ENCODE measurements at places on chromosomes 6 and 20.

DNA sequence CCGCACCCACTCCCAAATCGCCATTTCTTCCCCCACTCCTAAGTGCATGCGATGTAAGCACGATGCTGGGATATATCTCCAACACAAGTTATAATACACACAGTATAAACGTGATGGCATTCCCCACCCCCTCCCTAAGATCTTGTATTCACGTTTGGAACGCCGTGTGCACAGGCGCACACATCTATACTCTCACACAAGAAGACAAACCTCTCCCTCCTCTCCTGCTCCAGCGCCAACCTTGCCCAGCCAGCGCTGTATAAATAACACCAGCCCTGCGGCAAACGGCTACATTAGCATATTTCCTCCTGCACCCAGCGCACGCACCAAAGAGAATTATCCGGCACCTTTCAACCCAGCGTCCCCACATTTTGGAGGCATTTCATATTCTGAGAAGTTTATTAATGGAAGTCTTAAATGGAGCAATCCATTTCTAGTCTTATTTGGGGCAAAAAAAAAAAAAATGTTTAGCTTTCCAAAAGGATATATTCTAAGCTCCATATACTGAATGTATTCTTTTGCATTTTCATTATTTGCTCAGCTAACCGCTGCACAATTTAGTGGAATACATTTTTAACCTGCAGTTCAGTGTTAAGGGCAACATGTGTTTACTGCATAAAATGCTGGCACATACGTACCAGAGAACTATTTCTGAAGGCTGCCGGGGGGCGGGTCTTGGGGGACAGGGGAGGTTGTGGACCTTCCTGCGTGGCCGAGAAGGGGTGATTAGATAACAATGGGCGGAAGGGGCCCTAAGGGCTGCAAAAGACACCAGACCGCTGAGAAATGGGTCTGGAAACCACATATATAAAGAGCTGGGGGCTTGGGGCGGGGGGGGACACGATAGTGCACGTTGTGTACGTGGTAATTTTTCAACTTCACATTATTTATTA, 1.1 kb upstream of the SLC22A23 start:
- DNase-seq, result no peak

DNA sequence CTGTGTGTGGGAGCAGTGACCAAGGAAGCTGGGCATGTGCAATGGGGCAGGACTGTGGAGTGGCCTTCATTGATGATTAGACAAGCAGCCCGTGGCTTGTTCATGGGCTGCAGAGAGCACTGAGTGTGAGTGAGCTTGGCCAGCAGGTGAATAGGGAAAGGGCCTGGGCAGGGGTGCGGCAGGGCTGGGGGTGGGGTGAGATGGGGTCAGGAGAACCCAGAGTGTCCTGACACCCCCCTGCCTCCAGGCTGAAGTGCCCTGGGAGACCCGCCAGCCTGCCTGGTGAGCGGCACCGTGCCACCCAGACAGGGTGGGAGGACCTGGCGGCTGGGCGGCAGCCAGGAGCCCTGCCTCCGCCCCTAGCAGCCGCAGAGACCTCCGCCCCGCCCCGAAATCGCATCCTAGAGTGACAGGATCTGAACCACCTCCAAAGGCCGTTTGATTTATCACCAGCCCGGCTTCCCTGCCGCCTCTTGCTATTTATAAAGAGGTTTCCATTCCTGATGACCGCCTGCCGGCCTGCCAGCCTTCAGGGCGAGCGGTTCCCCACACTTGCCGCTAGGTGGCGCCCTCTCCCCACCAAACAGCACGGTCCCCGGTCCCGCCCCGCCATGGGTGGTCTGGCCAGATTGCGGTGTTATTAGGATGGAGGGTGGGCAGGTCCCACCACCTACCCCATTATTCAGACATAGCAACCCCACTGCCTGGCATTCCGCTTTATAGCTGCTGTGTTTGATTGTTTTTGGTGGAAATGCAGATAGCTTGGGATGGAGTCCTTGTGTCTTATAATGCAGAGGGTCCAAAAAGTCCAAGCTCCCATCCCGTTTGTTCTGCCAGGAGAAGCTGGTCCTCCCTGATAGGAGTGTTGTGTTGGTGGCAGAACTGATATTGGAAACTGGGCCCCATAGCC, 3.5 kb downstream of the MYLK2 start:
- DNase-seq, result peak; percentile 42

- DNase-seq, result no peak
Measured at GRCh38 chr6:117232196-117232595, 33.2 kb upstream of the VGLL2 start.

DNA sequence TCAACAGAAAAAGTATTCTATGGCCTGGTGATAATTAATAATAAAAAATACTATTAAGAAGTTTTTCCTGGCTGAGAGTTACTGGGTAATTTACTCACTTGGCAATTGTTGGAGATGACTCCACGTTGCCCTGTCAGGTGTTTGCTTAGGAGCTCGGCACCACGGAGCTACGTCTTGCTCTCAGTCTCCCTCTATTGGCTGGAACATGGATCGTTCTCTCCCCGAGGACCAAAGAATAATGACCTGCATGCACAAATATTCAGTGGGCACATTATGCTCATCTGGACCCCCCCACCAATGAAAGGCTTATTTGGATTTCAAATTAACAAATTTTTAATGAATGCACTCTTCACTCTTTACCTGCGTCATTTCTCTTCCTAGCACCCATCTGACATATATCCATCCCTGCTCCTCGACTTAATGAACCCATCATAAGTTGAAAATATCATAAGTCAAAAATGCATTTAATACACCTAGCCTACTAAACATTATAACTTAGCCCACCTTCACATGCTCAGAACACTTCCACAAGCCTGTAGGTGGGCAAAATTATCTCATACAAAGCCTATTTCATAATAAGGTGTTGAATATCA, 71.0 kb upstream of the CD83 start:
- no peak for DNase-seq

DNA sequence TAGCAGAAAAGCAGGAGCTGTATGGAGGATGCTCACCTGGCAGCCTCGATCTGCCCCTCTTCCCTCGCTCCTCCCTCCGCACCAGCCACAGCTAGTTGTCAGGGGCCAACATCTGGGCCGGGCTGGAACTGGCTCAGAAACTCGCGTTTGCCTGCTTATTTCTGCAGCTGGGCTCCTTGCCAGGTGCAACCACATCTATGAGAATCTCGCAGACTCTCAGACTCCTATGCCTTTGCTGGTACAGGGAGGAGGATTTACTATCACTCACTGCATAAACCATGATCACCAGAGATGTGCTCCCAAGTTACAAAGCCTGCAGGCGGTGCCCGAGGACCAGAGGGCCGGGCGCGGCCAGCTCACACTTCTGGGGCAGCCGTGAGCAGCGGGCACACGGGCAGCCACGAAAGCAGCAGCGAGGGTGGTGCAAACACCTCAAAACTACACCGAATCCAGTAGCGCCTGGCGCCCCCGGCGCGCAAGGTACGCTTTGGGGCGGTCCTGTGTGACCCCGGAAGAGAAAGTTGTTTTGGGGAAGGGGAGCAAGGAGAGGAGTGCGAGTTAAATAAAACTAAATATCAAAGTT, 577 bp upstream of the LRRC1 start:
- peak; percentile 28 for DNase-seq

DNA sequence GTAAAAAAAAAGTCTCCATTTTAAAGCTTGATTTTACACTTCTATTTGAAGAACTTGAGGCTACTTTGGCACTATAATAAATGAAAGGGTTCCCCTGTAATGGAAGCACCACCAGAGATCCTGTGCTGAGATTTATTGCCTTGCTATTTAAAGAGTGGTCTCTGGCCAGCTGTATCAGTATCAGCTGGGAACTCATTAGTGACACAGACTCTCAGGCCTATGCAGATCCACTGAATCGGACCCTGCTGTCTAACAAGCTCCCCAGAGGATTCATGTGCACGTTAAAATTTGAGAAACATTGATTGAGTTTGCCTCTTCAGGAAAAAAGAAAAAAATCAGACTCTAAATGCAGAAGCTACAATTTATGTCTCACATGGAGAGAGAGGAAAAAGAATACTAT, 299.9 kb upstream of the BMP2 start:
- DNase-seq, result no peak

GRCh38 chr6:93849857-93850256, 430.5 kb upstream of the EPHA7 start:
- DNase-seq, result no peak

GRCh38 chr6:12335717-12336116, 45.6 kb downstream of the EDN1 start:
- no peak for DNase-seq

DNA sequence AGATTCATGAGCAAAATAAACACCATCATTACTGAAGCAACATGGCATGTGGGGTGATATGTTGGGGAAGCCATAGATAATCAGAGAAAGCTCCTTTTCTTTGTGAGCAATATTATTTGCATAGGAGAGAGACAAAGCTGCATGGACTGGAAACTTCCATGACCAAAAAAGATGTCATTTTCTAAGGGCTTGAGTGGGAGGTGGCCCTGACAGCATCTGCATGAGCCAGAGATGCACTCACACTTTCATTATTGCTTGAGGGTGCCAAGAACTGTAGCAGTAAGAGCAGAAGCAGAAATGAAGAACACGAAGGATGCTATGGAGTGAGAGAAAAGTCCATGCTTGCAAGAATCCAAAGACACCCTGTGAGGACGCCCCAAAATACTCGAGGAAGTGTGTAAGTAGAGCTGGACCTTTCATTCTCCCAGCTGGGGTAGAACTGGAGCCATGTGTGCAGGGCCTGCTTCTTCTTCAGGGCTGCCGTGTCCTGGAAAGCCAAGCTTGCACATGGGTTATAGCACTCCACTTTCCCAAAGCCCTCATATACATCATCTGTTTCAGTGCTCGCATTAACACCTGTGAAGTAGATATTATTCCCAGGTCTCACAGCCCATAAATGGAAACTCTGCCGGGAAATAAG, 851.2 kb downstream of the DHX35 start:
- no peak for DNase-seq

GRCh38 chr6:53070806-53071205, 5.6 kb downstream of the FBXO9 start:
- no peak for DNase-seq

DNA sequence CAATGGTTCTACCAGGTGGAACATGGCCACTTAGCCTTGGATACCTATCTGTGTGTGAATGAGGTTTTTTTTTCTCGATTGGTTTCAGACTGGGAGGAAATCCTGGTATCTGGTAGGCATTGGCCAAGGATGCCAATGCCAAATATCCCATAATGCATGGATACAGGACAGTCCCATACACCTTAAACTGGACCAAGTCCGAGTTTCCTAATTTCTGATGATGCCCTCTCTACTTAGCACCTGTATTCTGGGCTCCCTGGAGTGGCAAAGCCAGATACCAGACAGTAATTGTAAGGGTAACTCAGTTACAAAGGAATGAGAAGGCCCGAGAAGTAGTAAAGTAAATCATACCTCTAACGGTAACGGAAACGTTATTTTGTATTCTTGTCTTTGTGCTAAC, 17.9 kb downstream of the SNX5 start:
- DNase-seq, result no peak

DNA sequence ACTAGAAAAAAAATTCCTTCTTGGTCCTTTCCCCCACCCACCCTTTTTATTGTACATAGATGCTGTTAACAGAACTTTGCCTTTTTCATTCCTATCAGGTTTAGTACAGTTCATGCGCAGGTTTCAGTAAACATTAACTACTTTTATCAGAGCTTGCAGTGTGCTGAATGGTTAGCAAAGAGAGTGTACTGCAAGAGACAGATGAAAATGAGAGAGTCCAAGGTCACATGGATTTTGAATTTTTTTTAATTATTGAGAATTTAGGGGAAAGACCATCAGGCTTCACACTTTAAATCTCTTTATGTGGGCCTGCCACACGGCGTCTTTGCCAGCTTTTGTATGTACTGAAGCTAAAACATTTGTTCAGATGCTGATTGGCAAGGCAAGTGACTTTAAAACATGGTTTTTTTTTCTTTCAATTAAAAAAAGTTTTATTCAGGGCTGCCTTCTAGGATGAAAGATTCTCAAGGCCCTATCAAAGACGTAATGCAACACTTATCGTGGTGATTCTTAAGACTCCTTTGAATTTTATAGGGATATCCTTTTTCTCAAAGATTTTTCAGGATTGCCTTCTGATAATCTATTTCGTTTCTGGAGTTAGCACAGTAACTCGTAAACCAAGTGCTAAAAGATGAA, 32.2 kb downstream of the RREB1 start:
- no peak for DNase-seq

- DNase-seq, result no peak
Measured at GRCh38 chr6:37287519-37288157, 29.7 kb upstream of the TMEM217 start.

- no peak for DNase-seq
Measured at GRCh38 chr6:37369321-37370201, 15.8 kb downstream of the RNF8 start.

GRCh38 chr20:47708953-47709833, 76.1 kb downstream of the SULF2 start:
- DNase-seq, result no peak

- DNase-seq, result no peak
Measured at GRCh38 chr6:19309661-19310060, 527.5 kb upstream of the ID4 start.

GRCh38 chr6:154984146-154984545, 11.0 kb upstream of the TIAM2 start:
- no peak for DNase-seq

DNA sequence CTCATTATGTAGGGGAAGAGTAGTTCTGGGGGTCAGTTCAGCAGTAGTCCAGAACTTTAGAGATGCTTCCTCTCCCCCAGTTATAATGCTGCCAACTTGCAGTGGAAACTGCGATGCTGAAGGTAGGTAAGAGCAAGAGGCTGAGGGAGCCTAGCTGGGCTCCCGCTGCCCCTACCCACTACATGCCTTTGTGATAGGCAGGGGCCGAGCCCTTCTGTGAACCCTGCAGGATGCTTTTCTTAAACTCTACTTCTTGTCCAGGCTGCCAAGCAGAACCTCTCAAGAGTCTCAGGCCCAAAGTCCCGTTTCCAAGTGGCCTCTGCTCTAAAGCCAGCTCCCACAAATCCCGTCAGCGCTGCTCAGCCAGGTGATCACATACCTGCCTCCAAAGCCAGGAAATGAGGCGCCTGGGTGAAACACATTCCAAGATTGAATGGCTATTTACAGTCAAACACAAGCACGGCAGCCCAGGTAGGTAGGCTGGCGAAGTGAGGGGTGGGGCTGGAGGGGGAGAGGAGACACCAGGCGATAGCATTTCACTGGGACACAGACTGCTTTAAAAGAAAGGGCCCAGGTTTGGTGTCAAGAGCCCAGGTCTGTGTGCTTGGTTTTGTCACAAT, 150.7 kb downstream of the CD24 start:
- DNase-seq, result no peak

Measured in effector memory CD4-positive, alpha-beta T cell (primary cell).